ENCODE measurements at places on chromosomes 2 and 18. TPM values are rescaled to one million over a fixed set of nuclear protein-coding genes. Genes with fewer than 3 reads are reported as not detected.

The SPRED2 gene
- total RNA-seq, result 55.2 TPM

The CCDC141 gene
- total RNA-seq, result 0.18 TPM

The ZNF804A gene
- 0.32 TPM for total RNA-seq

The LYPD1 gene
- 51.1 TPM for total RNA-seq

The FAM124B gene
- not detected for total RNA-seq

The DYSF gene
- 140 TPM for total RNA-seq

The MAL gene
- 0.41 TPM for total RNA-seq

The PPIG gene
- total RNA-seq, result 42.0 TPM

The SCN9A gene
- 7.8 TPM for total RNA-seq

The ANKRD29 gene
- 0.70 TPM for total RNA-seq

The CFAP221 gene
- 0.29 TPM for total RNA-seq

The CYTIP gene
- 0.16 TPM for total RNA-seq

The RAB17 gene
- 1.4 TPM for total RNA-seq

The RAB6C gene
- 0.14 TPM for total RNA-seq

The ARHGAP25 gene
- total RNA-seq, result 0.30 TPM

The UCN gene
- total RNA-seq, result 1.1 TPM

The BBS5 gene
- total RNA-seq, result 3.9 TPM

The CHRNG gene
- total RNA-seq, result not detected

The SCN2A gene
- total RNA-seq, result 8.2 TPM

The AFF3 gene
- 14.7 TPM for total RNA-seq

The IL36RN gene
- total RNA-seq, result 0.14 TPM

The RAPGEF4 gene
- 0.62 TPM for total RNA-seq

The DSC1 gene
- 0.18 TPM for total RNA-seq

The LYPD6B gene
- total RNA-seq, result 1.1 TPM

The IL1B gene
- total RNA-seq, result not detected

The SPEG gene
- total RNA-seq, result 76.1 TPM

The SPATA3 gene
- not detected for total RNA-seq

The DCDC2C gene
- not detected for total RNA-seq

The THSD7B gene
- total RNA-seq, result 0.14 TPM

The RGPD6 gene
- 20.3 TPM for total RNA-seq

The RBM43 gene
- total RNA-seq, result 4.8 TPM

The FBXO41 gene
- 10.9 TPM for total RNA-seq

The SATB2 gene
- 11.6 TPM for total RNA-seq

The PROKR1 gene
- total RNA-seq, result not detected

The ZNF407 gene
- 11.7 TPM for total RNA-seq

The NAT8 gene
- total RNA-seq, result not detected

The IL1A gene
- 0.43 TPM for total RNA-seq

The FOXI3 gene
- 0.60 TPM for total RNA-seq

The SERPINB4 gene
- total RNA-seq, result not detected

The ANKZF1 gene
- 43.8 TPM for total RNA-seq

The GAD1 gene
- 4.7 TPM for total RNA-seq

The ABCG5 gene
- not detected for total RNA-seq

The ATP6V1B1 gene
- not detected for total RNA-seq

The PDK1 gene
- total RNA-seq, result 26.0 TPM

The DYNAP gene
- not detected for total RNA-seq

The FOXD4L1 gene
- total RNA-seq, result not detected

The SOX11 gene
- 19.2 TPM for total RNA-seq

The RND3 gene
- 92.0 TPM for total RNA-seq

The FRZB gene
- total RNA-seq, result 0.67 TPM

The STRADB gene
- 40.5 TPM for total RNA-seq

The PKP4 gene
- total RNA-seq, result 38.4 TPM

The HRH4 gene
- 0.17 TPM for total RNA-seq

The ELOA2 gene
- total RNA-seq, result not detected

The TLX2 gene
- total RNA-seq, result not detected

The SH3BP4 gene
- 127 TPM for total RNA-seq
